ENCODE measurements at places on chromosomes 5 and 9.
A peak's percentile ranks its signal among the peaks of the same experiment; 100 is the strongest.

GRCh38 chr5:178267245-178267644 lies 34.6 kb upstream of the PHYKPL start:
- no peak for DNase-seq

DNA sequence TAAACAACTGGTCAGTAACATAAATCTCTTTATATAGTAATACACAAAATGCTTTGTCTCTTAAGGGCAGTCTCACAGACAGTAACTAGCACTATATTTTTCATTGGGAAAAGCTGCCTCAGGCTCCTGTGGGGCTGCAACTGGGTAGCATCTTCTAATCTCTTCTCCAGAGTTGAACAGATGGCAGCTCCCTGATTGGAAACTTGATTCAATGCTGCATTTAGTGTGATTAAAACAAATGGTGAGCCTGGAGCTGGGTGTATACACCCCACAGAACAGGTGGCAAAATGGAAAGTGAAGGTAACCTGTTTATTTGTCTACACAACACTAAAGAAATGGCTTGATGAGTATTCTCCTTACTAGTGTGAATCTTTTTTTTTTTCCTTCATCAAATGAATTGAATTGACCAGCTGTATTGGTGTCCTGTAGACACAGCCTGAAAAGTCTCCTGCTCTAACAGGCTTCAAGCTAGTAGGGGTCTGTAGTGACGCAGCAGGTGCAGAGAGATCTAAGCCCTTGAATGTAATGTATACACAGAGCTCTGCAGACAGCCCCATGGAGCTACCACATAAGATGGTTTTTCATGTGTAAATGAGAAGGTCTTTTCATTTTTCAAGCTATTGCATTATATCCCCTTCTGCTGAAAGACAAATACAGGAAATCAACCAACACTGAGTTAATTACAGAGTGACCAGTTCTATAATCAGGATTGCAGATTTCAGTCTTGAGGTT lies 43.3 kb downstream of the IZUMO3 start:
- no peak for DNase-seq

GRCh38 chr9:105967248-105967647 lies 272.9 kb downstream of the TMEM38B start:
- no peak for DNase-seq

GRCh38 chr5:52786391-52786790 lies 1.3 kb upstream of the ITGA1 start:
- DNase-seq, result no peak

GRCh38 chr5:84362061-84362720 lies 22.5 kb downstream of the EDIL3 start:
- no peak for DNase-seq

GRCh38 chr5:36371366-36371765 lies 69.7 kb upstream of the RANBP3L start:
- DNase-seq, result no peak

- no peak for DNase-seq
Measured at GRCh38 chr5:156310115-156310514, 16.8 kb upstream of the SGCD start.

DNA sequence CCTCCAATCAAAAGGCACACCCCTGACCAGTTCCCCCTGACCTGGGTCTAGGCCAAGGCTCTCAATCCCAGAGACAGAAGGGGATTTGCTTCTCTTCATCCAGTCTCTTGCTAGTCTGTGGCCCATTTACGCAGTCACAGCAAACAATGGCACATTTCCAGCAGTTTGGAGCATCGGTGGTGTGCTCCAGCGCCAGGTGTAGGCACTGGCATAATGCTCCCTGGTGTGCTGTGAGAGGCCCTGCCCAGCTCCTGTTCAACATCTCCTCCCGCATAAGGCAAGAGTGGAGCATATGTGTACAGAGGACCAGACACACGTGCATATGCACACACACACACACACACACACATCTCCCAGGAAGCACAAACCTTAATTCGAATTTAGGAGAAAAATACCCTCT lies 79.5 kb upstream of the ERCC6L2 start:
- no peak for DNase-seq

- DNase-seq, result no peak
Measured at GRCh38 chr5:168649306-168649705, 70.1 kb upstream of the PANK3 start.

DNA sequence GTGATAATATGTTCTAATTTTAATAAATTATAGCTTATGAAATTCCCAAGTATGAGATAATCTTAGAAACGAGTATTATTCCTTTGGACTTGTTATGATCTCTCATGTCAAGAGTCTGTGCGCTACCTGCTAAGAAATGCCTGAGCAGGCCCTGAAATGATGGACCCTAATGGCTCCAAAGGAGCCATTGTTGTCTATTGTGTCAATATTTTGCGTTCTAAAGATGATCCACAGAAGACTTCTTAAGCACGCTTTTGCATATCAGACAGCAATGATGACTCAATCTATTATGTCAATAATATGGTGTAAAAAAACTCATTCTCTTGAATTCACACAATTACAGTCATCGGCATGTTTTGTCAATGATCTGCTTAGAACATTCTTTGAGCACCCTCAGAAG lies 306.1 kb downstream of the KIAA0825 start:
- DNase-seq, result no peak

GRCh38 chr5:35229076-35230037 lies 930 bp downstream of the PRLR start:
- peak; percentile 16 for DNase-seq

DNA sequence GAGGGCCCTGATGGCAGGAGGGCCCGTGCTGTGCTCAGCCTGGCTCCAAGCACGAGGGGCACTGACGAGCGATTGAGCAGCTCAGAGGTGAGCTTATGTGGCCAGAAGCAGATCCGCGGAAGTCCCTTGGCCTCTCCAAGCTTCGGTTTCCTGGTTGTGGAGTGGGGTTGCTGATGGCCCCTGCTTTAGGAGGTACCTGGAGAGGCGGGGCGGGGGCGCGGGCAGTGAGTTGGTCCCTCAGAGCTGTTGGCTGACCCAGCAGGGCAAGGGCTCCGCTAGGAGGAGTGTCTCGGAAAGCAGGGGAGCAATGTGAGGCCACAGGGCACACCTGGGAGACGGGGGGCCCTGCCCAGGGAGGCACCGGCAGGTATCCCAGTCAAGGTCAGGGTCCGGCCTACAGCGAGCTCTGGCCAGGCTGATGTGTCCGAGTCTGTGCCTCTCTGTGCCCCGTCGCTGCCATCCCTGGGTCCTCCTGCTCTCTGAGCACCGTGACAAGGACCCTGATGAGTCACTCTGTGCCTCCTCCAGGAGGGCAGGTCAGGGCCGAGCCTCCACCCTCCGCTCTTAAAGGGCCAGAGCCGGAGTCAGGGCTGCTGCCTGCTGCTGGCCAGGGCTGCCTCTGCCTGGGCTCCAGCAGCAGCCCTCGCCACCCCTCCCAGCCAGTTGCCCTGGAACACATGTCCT lies 14.8 kb downstream of the NCS1 start:
- no peak for DNase-seq

GRCh38 chr5:144308906-144309670 lies 138.4 kb downstream of the KCTD16 start:
- no peak for DNase-seq
